ENCODE measurements at places on chromosomes 7 and 10.

DNA sequence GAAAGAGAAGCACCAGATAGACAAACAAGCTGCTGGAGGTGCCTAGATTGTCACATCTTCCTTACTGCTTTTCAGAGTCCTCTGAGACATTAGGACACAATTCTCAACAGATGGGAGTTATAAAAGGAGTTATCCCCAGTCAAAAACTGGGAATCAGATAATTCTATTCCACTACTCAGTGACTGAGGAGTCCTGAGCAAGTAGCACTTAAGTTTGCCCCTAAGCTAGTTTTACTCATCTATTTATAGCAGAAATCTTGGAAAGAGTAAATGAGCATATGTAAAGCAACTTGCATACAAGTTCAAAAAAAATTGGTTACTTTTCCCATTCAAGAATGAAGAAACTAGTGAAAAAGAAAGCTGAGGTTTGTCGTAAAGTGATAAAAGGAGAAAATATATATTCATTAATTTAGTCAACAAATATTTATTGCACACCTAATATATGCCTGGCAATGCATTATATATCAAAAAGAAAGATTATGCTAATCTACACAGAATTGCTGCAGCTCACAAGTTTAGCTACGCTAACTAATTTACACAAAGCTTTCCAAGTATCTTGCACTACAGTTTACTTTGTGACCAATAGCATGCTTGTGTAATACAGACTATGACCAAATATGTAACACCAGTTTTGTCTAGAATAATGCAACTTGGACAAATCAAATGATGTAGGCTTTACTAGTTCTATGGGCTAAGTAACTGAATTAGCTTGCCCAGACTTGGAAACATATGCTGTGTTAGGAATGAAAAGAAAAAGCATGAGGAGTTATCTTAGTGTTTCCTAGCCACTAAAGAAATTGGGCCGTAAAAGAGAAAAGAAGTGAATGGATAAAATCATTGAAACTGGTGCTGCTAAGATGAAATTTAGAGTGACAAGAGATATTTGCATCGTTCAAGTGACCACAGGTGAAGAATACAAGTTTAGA lies 106.3 kb downstream of the GRM3 start:
- no peak for DNase-seq

GRCh38 chr10:43437141-43437870 lies 395 bp downstream of the ZNF487 start:
- no peak for DNase-seq

DNA sequence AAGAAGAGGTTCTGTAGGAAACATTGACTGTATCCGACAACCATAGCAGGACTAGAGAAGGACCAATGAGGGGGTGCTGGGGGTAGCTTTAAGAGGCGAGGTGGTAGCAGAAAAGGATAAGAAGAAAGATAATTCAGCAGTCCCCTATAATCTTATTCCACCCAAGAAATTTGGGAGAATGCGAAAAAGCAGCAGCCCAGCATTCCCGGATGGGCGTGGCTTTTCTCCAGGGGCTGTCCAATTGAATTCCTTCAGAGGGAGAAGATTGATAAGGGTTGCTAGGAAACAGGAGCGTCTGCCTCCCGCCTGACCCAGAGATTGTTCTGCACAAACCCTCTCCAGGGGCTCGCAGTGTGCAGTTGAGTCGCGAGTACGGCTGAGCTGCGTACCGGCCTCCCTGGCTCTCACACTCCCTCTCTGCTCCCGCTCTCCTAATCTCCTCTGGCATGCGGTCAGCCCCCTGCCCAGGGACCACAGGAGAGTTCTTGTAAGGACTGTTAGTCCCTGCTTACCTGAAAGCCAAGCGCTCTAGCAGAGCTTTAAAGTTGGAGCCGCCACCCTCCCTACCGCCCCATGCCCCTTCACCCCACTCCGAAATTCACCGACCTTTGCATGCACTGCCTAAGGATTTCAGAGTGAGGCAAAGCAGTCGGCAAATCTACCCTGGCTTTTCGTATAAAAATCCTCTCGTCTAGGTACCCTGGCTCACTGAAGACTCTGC lies at the start of gene GRM3:
GRM3 (plus strand) TSS at position 349 of the 721 bp plus-strand sequence. CDS start 121,237 bp downstream, outside the sequence.
- DNase-seq: no peak

GRCh38 chr7:131066635-131067034 lies 261.0 kb upstream of the MKLN1 start:
- peak; percentile 38 for DNase-seq

- no peak for DNase-seq
These were observed 102.2 kb upstream of the ZNF438 start for GRCh38 chr10:31133792-31134310.

GRCh38 chr10:119860866-119861607 lies 11.6 kb downstream of the MCMBP start:
- no peak for DNase-seq

Measured in NCI-H226 (cell line).